ENCODE measurements at places on chromosomes 4 and X.

DNA sequence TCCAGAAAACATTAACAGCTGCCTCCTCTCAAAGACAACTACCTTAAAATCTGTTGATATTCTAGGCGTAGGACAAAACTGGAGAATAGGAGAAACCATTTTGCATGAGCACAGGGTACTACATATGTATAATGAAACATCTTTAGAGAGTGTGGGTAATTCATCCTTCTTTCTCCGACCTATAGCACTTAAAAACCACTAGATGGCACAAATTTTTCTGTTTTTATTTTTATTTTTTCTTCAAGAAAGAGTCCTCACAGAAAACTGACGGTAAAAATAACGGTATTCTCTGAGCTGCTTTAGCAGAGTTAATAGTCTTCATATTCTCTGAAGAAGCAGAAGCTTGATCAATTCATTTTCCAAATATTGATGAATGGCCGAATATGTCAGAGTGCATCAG lies 14.6 kb downstream of the SMIM31 start:
- no peak for DNase-seq

DNA sequence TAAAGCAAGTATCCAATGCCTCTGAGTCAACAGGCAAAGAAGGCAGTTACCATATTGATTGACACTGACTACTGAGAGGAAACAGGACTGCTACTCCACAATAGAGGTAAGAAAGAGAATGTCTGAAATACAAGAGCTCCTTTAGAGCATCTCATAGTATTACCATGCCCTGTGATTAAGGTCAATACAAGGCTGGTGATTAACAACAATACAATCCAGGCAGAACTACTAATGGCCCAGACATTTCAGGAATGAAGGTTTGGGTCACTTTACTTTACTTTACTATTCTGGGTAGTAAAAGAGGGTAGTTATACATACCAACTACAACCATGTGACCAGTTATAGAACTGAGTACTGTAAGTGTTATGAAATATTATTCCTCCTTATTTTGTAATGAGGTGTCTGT lies 44.5 kb downstream of the BRWD3 start:
- no peak for DNase-seq

DNA sequence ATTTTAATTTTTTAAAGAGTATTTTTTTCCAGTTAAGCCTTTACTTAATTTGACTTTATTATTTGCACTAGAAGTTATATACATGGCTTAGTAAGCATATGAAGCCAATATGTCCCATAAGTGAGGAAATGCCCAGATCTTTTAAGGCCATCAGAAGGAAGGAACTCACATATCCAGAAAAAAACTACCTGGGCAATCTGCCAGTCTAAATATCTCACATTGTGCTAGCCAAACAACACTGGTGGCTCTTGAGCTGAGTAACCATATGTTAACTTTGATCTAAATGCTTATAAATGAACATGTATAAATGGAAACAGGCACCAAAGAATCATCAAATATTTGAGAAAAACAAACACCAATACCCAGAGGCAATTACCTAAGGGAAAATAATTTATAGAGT lies 138.6 kb upstream of the APOOL start:
- no peak for DNase-seq

DNA sequence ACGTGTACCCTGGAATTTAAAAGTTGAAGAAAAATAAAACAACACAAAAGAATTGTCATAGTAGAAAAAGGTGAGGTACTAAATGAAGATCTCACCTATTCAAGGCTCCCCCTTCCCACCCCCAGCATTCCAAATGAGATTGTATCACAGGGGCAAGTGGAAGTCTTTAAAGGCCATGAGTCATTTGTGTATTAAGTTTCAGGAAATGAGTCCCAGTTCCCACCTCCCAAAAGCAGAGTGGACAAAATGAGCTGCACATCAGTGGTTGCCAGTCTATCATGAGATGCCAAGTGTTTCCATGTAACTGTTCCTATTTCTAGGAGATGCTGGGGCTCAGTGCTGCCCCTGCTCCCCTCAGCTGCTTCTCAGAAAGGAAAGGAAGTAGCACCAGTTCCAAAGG lies 20.1 kb downstream of the ARHGEF9 start:
- no peak for DNase-seq

DNA sequence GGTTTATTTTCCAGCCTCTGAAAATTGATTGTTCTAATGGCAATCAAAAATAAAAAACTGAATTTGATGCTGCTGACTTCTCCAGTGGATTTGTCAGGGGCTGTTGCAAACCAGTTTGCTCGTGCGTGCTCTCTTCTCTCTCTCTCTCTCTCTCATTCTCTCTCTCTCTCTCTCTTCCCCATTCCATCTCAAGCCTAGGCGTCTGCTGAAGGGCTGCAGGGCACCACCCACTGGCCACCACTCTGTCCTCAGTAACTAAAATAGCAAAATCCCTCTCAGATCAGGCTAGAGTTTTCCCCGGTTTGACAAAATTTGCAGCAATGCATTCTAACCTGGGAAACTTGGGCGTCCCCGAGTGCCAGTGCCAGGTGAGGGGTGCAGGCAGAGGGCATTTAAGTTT lies 19.4 kb downstream of the NKX6-1 start:
- no peak for DNase-seq

- no peak for DNase-seq
Observed at GRCh38 chrX:20315140-20315539, 48.4 kb upstream of the RPS6KA3 start.

GRCh38 chr4:139337612-139338011 lies 35.3 kb upstream of the NDUFC1 start:
- DNase-seq = no peak

DNA sequence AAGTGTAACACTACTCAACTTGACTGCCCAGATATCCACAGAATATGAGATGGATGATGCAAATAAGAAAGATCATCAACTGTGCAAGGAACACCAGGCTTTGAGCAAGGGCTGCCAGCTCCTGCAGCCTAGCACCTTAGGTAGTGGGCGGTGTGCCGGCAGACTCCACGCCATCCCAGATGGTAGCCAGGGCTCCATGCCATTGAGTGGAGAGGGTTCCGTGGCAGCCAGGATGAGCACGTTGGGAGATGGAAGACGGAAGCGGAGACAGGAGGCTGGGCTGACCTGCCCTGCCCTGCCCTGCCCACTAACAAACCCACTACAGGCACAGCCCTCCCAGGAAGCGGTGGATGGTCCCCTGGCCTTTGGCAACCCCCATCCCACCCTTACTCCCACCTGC lies 51.9 kb downstream of the TMPRSS11F start:
- no peak for DNase-seq

GRCh38 chr4:101284546-101284945 lies 62.8 kb downstream of the PPP3CA start:
- no peak for DNase-seq

DNA sequence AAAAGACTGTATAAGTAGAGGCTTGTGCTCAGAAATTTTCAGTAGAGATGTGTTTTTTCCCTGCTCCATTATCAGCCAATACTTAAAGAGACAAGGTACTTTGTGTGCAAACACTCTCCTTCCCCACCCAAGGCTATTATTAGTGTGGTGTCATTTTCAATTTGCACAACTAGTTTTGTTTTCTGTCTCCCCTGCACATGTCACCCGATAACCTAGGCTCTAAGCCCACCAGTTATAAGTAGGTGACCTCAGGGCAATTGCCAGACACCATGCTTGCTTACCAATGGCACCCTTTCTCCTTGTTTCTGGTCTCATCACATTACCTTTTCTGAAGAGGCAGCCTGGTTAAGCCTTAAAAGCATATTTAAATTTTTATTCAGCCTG lies 8.0 kb upstream of the GUCY1A1 start:
- no peak for DNase-seq
